ENCODE measurements at places on chromosomes 2 and 18.

- no peak for DNase-seq
Measured at GRCh38 chr2:85163675-85164074, 30.5 kb downstream of the TCF7L1 start.

GRCh38 chr2:240576036-240576435 is 7.8 kb downstream of the RNPEPL1 start:
- DNase-seq, result no peak

- no peak for DNase-seq
Measured at GRCh38 chr2:171482877-171483276, 39.4 kb upstream of the CYBRD1 start.

DNA sequence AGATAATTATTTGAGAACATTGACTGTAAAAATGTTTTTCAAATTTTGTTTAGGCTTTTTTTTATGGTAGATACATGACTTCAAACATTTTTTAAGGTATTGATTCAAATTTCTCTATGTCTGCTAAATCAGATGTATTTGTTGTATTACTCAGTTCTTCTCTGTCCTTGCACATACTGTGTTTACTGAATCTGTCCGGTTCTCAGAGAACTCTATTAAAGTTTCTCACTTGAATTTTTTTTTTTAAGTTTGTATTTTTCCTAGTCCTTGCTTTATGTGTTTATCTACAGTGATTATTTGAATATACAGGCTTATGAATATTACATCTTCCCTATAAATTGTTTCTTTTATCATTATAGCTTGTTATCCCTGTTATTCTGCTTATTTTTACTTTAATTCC is 5.3 kb downstream of the SEPTIN2 start:
- no peak for DNase-seq

- no peak for DNase-seq
Measured at GRCh38 chr2:204434660-204435462, 110.4 kb upstream of the PARD3B start.

GRCh38 chr18:46320928-46321711 is 216.9 kb downstream of the HAUS1 start:
- no peak for DNase-seq

DNA sequence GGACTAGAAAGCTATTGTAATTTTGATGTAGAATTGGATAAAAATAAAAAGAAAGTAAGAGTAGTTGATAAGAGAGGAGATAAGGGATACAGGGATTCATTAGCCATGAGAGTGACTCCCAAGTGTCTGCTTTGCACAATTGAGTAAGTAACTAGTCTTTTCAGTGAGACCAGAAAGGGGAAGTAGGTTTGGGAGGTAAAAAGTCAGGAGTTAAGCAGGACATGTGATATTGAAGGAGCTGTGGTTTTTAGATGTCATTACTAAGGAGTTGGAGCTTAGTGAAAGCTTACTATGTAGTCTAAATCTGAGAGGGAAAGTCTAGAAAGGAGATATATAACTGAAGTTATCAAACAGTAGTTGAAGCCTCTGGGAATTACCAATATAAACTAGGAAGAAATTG is 93.4 kb downstream of the SLC5A7 start:
- DNase-seq, result no peak

DNA sequence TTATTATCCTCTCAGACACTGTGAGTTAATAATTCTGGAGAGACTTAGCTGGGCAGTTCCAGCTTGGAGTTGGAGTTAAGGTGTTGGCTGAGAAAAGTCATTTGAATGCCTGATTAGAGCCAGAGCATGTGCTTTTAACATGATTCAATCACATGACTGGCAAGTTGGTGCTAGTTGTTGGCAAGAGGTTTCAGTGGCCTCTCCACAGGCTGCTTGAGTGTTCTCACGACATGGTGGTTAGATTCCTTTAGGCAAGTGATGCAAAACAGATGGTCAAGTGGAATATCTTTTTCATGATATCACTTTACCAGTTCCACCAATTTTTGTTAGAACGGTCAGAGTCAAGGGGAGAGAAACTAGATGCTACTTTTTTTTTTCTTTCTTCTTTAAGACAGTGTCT is 262.7 kb upstream of the FN1 start:
- no peak for DNase-seq

- no peak for DNase-seq
Measured at GRCh38 chr2:204313256-204313655, 232.0 kb upstream of the PARD3B start.

DNA sequence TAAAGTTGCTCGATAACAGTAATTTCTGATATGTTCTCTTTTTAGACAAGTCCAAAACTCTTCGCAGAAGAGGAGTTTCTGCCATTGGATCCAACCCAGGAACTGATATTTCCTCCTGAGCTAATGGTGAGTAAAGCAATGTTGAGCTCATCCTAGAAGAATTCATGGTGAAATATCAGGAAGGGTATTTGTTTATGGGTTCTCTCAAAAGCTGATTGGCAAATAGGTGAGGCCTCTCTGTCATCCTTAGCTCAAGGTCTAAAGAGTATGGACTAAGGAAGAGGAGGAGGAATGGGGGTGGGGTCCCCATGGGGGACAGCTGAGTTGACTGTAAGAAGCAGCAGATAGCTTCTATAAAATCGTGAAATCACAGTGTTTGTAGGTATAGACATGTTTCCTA is 18.2 kb downstream of the AOX1 start:
- DNase-seq, result no peak

DNA sequence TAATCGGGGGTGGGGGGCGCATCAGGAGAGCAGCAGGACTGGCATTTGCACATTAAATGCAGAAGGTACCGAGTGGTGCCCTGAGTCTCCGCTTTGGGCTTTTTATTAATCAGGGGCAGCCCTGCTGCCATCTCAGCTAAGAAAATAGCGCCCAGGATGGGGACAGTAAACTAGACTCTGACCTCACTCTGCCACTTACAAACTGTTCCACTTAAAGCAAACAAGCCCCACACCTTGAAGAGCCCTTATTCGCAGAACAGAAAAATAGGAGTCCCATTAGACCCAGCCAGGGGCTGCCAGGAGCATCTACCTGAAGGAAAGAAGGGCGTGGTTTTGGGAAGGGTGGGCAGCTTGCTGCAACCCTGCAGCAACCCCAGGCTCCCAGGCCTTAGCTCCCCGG is 165.3 kb downstream of the TNS1 start:
- no peak for DNase-seq

DNA sequence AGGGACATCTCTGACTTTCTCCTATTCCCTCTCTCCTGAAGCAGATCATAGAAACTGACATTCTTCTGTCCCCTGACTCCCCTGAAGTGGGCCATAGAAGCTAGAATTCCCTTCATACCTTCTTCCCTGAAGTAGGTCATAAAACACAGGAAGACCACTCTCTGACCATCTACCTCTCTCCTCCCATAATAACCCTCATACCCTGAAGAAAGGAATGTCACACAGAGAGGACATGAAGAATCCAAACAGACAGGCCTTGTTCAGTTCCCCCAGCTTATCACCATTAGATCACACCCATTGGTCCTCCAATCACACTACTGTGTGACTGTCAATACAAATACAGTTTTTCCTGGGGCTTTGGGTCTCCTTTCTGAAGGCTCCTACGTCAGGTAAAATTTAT is 347.1 kb downstream of the DLGAP1 start:
- no peak for DNase-seq

DNA sequence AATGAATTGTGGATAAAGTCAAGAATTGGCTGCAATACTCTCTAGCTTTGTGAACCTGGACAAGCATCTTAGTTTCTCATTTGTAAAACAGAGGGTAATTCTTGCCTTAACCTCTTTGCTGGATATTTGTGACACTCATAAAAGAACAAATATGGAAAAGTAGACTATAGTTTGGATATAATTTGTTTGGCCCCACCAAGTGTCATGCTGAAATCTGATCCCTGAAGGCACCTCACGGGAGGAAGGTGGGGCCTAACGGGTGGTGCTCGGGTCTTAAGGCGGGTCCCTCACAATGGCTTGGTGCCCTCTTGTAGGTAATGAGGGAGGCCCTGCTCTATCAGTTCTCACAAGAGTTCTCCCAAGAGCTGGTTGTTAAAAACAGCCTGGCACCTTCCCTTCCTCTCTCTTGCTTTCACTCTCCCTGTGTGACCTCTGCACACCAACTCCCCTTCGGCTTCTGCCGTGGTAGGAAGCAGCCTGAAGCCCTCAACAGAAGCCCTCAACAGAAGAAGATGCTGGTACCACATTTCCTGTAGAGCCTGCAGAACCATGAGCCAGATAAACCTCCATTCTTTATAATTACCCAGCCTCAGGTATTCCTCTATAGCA is 37.4 kb downstream of the ARL4C start:
- no peak for DNase-seq

DNA sequence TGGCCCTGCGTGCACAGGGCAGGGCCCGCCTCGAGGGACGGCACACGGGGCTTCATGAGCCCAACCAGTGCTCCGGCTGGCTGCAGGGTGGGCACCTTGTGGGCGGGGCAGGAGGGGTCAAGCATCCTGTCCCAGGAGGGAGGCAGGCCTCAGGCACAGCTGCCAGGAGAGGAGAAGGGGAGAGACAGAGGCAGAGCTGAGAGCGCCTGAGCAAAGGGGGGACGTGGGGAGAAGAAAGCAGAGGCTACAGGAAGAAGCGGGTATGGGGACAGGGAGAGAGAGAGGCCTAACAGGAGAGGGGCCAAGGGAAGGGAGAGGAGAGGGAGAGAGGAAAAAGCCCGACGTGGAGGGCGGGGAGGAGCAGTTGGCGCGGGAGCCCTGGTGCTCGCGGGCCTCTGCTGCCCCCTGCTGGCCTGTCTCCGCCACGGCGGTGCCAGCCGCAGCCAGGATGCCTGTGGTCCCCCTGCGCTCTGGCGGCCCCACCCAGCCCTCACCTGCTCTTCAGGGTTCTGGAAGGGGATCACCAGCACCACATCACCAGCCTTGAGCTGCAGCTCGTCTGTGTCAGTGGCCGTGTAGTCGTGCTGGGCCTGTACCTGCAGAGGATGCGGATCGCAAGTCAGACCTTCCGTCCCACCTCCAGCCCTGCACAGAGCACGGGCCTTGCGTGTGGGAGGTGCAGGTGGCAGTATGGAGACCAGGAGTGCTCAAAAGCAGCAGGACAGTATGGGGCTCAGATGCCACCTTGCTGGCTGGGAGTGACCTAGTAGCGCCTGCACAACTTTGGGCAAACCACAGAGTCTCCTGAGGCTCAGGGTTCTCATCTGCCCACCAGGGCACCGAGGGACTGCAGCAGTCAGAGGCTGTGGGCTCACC is 56.8 kb downstream of the BIN1 start:
- peak; percentile 49 for DNase-seq

DNA sequence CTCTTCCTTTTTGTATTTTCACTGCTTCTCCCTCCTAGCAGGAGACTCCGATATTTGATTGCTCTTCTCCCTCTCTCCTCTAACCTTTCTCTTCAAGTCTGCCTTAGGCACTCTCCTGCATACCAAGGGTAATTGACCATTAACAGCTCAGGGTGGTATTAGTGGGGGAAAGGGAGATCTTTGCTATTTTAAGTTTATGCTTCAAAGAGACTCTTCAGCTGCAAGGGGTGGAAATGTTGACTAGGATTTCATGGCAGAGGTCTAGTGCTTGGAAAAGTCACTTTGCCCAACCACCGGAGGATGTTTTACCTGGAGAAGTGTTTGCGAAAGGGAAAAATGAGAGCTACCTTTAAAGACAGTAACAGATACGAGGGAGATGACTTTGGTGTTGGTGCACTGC is 453.7 kb downstream of the SLC4A3 start:
- no peak for DNase-seq

GRCh38 chr2:57880967-57881366 is 165.6 kb upstream of the VRK2 start:
- no peak for DNase-seq

DNA sequence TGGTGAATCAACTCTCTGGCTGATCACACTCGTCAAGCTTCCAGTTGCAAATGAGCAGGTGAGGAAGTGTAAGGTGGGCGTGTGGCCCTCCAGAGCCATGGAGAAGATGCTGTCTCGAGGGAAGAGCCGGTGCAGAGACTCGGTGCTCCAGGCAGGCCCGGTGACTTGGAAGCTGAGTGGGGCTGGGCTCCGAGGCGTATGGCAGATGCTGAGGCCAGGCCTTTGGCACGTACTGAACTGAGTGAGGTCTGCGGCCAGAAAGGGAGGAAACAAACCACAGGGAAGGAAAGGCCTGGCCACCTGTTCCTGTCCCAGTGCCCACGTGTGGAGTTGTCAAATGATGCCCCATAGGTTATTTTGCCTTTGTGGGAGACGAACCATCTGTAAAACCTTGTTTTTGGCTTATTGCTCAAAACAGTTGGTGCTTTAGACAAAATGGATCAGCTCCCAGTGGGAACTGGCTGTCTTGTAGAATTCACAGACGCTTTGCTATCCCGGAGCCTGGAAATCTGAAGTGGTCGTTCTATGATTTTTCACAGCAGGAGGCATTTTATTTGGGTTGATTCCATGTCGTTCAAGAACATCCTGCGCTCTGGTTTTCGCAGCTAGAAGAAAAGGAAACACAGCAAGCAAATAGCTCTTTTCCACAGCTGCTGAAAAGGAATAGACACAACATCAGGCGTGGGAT is 117.5 kb upstream of the TMEM18 start:
- no peak for DNase-seq

DNA sequence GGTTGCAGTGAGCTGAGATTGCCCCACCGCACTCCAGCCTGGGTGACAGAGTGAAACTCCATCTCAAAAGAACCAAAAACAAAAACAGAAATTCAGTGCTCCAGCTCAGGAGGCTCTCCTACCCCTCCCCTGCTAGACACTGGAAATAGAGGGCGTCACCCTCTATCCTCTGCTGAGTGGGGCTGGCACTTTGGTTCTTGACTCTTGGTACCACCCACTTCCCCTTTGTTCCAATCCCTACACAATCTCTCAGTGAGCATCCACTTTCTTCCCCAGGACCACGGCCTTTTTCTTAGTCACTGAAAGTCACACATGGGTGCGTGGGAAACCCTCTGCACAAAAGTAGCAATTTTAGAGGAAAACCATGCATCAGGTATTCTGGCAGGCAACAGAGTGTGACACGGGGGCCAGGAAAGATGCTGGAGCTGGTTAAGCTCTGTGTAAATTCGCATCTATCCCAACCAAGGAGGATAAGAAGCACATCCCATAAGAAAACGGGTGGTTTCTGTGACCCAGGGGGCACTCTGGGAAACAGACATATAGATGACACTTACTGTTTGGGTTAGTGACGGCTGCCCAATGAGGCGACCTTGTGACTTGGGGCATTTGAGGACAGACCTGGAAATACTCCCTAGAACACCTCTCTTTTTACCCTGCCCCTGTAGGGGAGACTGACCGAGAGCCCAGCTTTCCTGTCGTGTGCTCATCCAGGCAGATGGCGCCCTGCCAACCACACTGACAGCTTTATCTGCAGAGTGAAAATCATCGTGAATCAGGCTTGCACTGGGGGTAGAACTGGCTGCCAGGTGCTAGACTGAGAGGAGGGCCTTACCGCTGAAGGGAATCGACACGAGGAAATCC is 7.7 kb downstream of the HJURP start:
- no peak for DNase-seq

- DNase-seq, result no peak
Measured at GRCh38 chr2:101766337-101766736, 68.8 kb downstream of the MAP4K4 start.

DNA sequence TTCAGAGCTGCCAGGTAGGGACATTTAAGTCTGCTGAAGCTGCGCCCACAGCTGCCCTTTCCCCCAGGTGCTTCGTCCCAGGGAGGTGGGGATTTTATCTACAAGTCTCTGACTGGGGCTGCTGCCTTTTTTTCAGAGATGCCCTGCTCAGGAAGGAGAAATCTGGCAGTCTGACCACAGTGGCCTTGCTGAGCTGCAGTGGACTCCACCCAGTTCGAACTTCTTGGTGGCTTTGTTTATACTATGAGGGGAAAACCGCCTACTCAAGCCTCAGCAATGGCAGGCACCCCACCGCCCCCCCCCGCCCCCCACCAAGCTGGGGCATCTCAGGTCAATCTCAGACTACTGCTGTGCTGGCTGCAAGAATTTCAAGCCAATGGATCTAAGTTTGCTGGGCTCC is 458.1 kb upstream of the RAB12 start:
- DNase-seq, result no peak

All from urinary bladder (tissue), 4 donors.